ENCODE measurements at places on chromosomes 12 and 14.
A peak's percentile ranks its signal among the peaks of the same experiment; 100 is the strongest.

GRCh38 chr12:108115123-108116121 lies 13.7 kb upstream of the WSCD2 start:
- DNase-seq = no peak

DNA sequence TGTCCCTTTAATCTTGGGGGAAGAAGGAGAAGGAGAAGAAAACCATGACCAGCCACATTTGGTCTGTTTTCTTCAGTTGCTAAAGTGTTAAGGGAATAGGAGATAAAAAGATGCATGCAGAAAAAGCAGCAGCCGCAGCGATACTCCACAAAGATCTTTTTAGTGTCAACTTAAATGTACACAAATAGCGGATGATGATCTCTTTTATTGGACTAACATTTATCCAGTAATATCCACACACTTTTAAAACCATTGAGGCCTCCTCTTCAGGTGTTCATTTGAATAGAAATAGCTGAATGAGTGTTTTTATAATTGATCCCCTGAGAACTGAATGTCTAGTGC lies 83.5 kb downstream of the PAPOLA start:
- DNase-seq = no peak

DNA sequence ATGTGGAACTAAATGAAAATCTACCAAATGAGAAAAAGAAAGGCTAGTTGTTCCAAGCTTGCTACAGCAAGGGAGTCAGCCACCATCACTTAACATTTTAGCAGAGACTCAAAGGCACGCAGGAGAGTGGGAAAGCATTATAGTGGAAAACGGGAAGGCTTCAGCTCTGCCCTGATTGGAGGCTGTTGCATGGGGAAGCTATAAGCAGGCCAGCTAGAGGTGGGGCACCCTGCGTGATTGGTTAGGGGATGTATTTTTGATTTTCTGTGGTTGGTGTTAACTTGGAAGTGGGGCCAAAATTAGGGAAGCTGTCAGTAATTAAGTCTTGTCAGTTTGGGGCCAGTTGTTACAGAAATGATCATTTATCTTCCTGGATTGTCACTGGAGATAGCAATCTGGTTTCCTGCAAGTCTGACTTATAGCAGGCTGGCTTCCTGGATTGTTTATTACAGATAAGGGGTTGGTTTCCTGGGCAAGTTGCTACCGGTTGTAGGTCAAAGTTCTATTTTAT lies 93.9 kb downstream of the FAR2 start:
- no peak for DNase-seq

DNA sequence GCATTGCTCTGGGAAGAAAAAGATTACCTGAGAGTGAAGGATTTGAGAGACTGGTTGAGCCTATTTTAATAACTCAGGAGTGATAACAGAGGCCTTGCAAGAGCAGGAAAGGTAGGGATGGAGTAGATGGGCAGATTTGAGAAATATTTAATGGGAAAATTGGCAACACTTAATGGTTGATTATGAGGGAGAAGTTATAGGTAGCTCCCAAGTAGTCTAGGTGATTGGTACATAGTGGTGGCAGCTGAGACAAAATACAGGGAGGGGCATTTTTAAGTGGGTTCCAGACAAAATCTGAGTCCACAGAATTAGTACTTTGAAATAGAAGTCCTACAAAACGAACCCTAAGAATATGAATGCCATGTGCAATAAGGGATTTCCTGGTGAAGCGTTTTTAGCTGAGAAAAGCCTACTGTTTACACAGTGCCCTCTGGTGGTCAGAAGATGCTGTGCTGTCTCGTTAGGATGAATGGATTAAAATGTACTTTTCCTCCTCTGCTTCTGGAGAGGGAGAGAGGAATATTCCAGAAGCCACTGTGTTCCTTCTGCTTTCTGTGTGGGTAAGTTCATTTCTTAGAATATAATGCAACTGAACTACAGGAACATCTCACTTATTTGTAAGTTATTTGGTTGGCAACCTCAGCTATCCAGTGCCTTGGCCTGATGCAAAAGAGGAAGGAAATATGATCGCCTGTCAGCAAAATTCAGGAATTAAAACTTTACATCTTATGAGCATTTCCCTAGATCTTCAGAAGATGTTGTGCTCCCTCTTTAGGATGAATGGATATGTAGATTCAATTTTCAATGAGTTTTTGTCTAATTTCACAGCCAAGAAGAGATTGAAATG lies 6.5 kb downstream of the ZBTB1 start:
- peak; percentile 75 for DNase-seq

DNA sequence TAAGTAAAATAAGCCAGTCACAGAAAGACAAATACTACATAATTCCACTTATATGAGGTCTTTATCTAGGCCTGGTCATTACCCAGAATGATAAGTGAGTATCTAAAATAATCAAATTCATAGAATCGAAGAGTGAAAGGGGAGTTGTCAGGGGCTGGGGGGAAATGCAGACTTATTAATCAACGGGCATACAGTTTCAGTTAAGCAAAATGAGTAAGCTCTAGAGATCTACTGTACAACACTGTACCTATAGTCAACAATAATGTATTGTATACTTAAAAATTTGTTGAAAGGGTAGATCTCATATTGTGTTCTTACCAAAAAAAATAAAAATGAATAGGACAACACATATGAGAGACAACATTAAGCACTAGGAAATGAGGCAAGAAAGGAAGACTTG lies 13.3 kb downstream of the BTBD7 start:
- no peak for DNase-seq

GRCh38 chr12:92574911-92575570 lies 127.7 kb upstream of the PLEKHG7 start:
- no peak for DNase-seq

- DNase-seq = no peak
These were observed 256.6 kb upstream of the FOXN3 start for GRCh38 chr14:89673512-89674225.

GRCh38 chr12:496736-497135 lies 37.0 kb downstream of the B4GALNT3 start:
- no peak for DNase-seq

GRCh38 chr14:55085060-55085660 lies 33.7 kb downstream of the MAPK1IP1L start:
- no peak for DNase-seq

DNA sequence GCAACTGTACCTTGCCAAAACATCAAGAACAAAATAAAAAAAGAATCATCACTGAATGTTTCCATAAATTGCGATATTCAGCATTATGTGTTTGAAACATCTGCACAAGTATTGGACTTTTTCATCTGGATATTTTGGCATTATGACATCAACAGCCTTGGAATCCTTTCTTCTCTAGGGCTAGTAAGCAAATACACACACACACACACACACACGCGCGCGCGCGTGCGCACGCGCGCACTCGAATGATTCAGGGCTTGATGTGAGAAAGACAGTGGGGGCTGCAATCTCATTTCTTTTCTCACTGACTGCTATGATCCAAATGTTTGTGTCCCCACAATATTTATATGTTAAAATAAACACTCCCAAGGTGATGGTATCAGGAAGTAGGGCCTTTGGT lies 90.0 kb upstream of the SLC38A4 start:
- no peak for DNase-seq

DNA sequence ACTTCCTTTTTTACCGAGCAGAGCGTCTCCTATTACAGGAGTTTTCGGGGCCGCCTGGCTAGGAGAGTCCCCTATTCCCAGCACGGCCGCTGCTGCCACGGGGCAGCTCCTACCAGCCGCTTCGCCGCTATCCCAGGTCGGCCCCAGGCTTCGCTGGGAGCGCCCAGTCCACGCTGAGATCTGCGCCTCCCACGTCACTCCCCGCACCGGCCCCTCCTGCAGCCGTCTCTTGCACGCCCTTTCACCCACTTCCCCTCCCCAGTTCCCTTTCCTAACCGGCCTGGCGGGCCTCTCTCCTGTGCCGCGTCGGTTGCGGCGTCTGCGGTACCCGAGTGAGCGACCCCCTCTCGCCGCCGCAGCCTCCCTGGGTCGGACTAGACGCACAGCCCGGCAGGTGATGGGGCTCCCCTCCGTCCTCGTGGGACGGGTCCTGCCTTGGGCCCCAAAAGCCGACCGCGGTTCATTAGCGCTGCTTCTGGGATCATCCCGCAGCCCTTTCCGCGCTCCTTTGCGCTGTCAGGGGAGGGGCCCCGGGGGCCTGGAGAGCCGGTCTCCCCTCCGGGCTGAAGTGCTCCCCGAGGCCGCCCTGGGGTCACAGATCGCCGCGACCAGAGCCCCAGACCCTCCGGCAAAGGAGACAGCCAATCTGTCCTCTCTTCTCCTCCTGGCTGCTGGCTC lies 1318.4 kb downstream of the TMEM121 start:
- DNase-seq = no peak

- DNase-seq = no peak
These were observed 216.7 kb downstream of the MED13L start for GRCh38 chr12:116060764-116061163.

- DNase-seq = no peak
These were observed 45.8 kb downstream of the ETV6 start for GRCh38 chr12:11695321-11695720.

DNA sequence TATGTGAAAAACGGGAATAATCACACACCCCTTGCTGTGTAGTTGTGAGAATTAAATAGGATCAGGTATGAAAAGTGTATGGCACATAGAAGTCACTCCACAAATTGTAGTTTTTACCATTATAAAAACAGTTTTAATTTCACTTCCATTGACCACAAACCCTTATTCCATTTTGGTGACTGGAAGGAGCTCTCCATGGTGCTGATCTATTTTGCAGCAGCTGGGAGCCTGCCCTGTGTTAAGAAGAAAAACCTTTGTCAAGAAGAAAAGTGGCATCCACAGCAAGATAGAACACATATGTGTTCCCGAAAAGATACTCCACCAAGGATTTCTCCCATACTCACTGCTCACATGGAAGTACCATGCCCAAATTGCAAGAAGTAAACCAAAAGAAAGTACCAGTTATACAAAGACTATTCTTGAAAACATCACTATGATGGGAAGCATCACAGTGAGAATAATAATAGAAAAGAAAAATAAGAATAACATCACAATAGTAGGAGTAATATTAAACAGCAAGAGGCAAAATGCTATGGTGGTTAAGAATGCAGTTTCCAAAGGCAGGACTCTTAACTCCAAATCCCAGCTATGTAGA lies 58.7 kb downstream of the TUNAR start:
- no peak for DNase-seq

DNA sequence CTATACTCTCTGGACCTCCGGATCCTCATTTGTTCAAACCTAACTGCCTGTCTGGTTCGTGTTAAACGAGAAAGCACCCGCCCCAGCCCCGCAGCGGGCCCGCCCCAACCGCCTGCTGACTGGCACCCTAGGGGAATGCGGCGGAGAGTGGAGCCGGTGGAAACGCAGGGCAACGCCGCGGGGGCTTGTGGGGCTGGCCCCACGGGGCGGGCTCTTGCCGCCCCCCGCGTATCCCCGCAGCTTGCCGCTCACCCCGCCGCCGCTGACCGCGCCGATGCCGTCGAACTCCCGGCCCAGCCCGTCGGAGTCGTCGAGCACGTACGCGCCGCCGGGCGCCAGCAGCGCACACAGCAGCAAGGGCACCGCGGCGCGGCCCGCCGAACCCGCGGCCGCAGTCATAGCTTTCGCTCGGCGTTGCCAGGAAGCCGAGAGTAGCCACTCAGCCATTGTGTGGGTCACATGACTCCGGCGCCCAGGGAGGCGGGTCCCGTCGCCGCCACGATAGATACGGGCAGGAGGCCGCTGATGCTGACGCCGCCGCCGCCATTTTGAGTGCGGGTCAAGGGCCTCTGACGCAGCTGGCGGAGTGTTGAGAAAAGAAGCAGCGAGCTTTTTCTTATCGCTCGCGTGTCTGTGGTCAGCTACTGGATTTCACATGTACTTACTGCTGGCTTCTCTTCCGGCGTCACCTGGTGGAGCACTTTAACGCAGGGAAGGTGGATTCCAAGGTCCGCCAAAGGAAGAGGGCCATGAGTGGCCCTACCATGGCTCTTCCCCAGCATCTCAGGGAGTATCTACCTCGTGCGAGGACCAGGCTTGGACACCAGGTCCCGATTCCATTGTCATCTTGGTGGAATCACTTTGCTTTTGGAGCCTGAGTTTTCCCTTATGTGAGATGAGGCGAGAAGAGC lies at the start of gene GALC:
GALC (minus strand) TSS at position 465 of the 911 bp plus-strand sequence; CDS start at position 447, 18 bp downstream.
- peak; percentile 63 for DNase-seq

DNA sequence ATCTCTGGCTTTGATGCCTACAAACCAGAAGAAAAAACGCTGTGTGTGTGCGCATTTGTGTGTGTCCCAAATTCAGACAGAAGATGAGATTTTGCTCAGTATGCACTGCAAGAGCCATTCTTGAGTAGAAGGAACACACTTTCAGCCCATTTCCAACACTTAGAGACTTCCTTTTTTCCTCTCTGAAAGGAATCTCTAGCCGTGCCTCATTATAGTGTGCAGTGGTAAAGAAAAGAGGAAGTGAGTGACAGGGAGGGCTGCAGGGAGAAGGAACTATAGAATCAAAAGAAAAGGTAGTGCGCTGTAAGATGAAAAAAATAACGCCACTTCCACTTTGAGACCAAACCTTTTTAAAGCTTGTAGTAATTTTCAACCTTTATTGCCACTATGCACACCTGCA lies 1400.9 kb upstream of the FLRT2 start:
- DNase-seq = no peak

DNA sequence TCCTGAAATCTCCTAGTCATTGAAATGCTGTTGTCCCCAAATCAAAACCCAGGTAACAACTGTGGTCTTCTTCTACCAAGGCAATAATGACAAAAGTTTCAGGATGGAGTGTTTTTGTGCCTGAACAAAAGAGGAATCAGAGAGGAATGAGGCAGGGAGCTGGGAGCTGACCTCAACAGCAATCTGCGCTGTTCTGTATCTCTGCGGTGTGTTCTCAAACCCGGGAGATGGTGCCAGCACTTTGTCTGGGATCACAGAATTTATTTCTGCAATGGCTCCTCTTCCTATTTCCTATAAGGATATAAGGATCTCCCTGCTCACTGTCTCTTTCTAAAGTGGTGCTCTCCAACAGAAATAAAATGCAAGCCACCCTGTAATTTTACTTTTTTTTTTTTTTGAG lies 449 bp upstream of the GLT8D2 start:
- DNase-seq = no peak

DNA sequence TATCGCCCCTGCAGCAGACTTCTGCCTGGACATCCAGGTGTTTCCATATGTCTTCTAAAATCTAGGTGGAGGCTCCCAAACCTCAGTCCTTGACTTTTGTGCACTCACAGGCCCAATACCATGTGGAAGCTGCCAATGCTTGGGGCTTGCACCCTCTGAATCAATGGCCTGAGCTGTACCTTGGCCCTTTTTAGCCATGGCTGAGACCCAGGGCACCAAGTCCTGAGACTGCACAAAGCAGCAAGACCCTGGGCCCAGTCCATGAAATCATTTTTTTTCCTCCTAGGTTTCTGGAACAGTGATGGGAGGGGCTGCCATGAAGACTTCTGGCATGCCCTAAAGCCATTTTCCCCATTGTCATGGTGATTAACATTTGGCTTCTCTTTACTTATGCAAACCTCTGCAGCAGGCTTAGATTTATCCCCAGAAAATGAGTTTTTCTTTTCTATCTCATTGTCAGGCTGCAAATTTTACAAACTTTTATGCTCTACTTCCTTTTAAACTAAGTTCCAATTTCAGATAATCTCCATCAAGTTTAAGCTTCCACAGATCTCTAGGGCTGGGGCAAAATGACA lies 1445.8 kb upstream of the FLRT2 start:
- no peak for DNase-seq

GRCh38 chr14:64394423-64394822 lies 6.3 kb downstream of the MTHFD1 start:
- no peak for DNase-seq
